Astrocyte of the cerebellum (primary cell): ENCODE measurements at places on chromosomes 11 and 22.

DNA sequence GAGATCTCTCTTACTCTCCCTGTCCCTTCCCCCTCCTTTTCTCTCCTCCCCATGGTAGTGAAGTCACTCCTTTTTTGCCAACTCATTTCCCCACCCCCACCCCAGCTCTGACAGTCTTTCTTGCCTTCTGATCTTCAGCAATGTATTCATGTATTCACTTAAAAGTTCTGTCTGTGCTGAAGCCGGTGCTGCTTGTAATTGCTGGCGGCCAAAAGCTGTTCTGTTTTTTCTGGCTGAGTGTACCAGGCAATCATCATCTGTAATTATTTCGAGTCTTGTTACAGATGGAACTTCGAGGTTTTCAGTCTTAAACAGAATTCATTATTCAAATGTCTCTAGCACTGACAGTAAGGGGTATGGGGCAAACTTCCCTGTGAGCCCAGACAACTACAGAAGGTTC is 99.5 kb downstream of the SPATA19 start:
- DNase-seq = no peak

DNA sequence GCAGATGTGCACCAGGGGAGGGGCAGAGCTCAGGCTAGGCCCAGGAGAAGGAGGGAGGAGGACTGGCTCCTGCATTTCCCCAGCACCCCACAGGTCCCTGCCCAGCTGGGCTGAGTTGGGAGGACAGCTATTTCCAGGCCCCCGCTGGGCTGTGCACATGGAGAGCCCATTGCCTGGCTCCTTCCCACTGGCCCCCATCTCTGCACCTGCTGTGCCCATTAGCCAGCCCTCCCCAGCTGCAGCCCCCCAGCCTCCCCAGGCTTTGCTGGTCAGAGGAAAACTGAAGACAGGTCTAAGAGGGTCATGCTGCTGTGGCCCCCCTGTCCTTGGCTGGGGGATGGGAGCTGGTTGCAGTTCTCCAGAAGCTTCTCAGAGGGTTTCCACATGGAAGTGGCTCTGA is 81.8 kb upstream of the SHANK2 start:
- DNase-seq = no peak

DNA sequence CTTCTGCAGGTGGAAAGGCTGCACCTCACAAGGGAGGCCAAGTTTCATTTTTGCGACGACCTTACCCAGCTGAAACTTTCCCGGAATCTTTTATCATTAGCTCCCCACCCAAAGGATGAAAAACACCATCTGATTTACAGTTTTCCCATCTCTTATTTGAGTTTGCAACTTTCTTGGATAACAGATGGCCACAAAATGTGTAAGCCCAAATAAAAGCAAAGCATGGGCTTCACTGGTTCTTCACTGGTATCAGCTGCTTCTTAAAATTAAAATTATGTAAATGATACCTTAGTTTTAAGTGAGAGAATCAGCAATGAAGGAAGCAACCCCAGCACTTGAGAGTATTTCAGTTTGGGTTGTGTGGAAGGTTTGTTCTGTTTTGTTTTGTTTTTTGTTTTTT is 55.8 kb downstream of the PARVA start:
- no peak for DNase-seq

GRCh38 chr11:2164861-2165555 is 4.0 kb upstream of the INS start:
- no peak for DNase-seq

DNA sequence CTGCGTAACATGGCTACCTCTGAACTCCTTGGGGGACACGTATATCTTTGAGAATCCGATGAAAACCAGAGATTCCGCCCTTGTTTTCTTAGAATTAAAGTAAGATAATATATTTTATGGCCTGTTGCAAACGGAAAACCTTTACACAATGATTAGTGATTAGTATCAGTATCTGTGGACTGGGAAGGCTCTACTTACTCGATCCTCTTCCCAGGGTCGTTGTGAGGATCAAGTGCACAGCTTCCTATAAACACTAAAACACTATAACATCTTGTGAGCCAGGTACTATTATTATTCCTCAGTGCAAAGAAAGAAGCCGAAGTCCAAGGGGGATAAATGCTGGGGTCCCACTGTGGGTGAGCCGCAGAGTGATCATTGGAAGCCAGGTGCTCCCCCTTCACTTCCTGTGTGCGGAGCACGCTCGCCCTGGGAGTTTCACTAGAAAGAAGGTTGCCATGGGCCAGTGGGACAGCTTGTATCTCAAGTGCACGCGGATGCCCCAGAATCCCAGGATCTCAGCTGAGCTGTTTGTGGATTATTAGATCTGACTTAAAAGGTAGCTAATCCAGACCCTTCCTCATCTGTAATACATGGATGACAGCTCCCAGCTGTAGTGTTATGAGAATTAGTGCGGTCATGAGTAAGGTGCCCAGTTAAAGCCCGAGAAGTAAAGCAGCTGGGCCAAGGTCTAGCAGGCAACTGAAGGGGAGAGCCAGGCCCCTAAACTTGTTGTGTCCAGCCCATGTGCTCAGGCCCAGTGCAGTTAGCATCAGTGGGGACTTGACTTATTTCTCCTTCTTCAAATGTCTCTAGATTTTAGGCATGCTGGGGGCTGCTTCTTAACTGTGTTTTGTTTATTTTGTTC is 839 bp downstream of the CBY1 start:
- no peak for DNase-seq

- no peak for DNase-seq
These were observed 43.7 kb downstream of the ISX start for GRCh38 chr22:35109616-35110015.

- no peak for DNase-seq
These were observed 275.0 kb downstream of the ST3GAL4 start for GRCh38 chr11:126630488-126630887.

DNA sequence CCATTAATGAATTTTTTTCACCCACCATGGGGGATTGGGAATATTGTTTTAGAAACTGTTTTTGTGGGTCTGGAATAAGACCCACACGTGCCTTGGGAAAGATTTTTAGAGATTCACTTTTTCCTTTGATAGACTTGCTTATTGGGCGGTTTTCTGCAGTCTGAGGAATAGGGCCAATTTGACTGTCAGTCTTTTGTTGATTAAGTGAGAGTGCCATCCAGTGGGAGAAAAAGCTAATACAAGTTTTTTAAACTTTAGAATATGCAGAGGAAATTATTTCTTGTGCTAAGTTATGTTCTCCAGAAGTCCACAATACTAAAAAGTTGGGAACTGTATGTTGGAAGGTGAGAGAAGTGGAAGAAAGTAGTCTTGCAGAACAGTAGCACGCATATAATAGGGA is 56.1 kb downstream of the PRMT3 start:
- no peak for DNase-seq

GRCh38 chr22:43388420-43388851 is 23.4 kb upstream of the MPPED1 start:
- no peak for DNase-seq

GRCh38 chr11:78417888-78418583 is 416 bp upstream of the GAB2 start:
- DNase-seq = no peak

GRCh38 chr11:102760344-102761035 is 19.9 kb downstream of the MMP10 start:
- peak; percentile 42 for DNase-seq

DNA sequence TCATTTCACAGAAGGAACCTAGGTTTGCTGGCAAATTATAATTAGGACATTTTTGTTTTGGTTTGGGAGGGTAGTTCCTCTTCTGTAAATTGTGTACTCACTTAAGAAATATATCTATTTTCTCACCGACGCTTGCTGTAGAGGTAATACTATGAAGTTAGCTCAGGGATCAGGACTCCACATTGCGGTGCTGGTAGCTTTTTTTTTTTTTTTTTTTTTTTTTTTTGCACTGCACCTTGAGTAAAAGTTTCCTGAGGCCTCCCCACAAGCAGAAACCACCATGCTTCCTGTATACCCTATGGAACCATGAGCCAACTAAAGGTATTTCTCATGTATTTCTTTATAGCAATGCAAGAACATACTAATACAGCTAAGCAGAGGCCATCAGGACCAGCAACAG is 14.7 kb downstream of the UBTFL1 start:
- no peak for DNase-seq

GRCh38 chr11:67033661-67034166 is 10.8 kb downstream of the SYT12 start:
- peak; percentile 95 for DNase-seq

DNA sequence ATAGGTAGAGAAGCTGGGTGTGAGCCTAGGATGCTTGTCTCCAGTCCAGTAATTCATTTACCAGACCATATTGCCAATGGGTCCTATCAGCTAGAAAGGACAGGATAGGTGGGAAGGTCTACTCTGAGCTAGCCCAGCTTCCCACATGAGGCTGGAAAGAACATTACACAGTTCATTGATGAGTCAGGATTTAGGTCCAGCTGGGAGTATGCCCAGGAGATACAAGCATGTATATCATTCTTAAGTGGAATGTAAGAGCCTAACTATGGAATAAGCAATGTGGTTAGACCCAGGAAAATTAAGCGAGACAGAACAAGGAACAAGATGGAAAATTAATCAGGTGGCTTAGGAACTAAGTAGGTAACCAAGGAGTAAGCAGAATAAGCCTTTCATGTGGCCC is 59.0 kb upstream of the TBCEL start:
- DNase-seq = peak; percentile 12

DNA sequence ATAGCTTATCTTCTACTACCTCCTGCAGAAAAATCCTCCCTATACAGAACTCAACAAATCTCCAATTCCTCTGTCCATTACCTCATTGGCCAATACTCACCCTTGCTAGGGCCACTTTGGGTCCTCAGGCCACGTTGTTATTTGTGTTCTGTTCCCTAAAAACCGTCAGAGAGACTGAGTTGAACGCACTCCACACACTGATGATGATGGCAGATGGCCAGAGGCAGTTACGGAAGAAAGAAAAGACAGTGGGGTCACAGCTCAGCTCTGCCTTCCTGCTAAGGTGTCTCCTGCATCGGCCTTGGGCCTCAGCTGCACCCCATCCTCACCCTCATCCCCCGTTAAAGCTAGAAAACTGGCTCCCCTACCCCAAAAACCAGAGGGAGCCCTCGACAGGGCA is 66.2 kb downstream of the MICAL3 start:
- DNase-seq = no peak

- DNase-seq = no peak
These were observed 22.4 kb upstream of the GAL start for GRCh38 chr11:68661697-68662603.

- no peak for DNase-seq
These were observed 44.2 kb downstream of the FBXO7 start for GRCh38 chr22:32518848-32519247.

GRCh38 chr11:46435679-46436078 is 44.1 kb upstream of the CHRM4 start:
- DNase-seq = no peak

- no peak for DNase-seq
These were observed 8.7 kb upstream of the DAGLA start for GRCh38 chr11:61671527-61671926.

DNA sequence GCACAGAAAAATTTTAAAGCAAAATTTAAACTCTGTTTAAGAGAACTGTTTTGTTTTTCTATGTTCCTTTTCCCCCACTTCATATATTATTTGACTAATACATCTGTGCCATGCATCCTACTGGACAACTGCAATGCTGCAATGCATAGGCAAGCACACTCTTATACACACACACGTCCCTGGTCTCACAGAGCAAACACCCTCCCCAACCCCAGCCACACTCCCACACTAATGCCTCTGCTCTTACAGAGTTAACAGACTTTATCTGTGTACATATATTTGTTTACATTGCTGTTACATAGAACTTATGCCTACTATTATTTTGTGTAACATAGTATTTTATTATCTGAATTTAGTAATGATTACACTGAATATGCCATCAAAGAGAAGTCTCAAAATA is 25.5 kb upstream of the CTSC start:
- no peak for DNase-seq

DNA sequence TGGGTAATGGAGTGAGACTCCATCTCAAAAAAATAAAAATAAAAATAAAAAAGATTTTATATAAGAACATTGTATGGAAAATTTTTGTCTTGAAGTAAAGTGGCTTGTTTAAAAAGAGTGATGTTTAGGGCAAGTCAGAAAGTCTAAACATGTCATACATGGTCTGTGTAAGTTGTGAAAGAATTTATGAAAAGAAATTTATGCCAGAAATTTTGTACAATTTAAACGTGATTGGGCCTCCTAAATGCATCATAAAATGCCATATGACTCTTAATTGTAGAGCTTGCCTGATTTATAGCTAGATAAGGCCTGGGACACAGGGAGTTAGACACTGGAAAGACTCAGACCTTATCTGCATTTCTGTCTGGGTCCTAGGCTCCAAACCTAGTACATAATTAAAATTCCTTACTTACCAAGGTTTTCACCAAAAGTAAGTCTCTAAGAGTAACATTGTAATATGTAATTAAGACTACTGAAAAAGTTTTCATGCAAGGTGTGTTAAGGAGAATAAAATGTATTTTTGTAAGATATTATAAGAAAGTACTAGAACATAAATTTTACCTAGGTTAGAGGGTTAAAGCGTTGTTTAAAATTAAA is 110.5 kb downstream of the AASDHPPT start:
- no peak for DNase-seq

DNA sequence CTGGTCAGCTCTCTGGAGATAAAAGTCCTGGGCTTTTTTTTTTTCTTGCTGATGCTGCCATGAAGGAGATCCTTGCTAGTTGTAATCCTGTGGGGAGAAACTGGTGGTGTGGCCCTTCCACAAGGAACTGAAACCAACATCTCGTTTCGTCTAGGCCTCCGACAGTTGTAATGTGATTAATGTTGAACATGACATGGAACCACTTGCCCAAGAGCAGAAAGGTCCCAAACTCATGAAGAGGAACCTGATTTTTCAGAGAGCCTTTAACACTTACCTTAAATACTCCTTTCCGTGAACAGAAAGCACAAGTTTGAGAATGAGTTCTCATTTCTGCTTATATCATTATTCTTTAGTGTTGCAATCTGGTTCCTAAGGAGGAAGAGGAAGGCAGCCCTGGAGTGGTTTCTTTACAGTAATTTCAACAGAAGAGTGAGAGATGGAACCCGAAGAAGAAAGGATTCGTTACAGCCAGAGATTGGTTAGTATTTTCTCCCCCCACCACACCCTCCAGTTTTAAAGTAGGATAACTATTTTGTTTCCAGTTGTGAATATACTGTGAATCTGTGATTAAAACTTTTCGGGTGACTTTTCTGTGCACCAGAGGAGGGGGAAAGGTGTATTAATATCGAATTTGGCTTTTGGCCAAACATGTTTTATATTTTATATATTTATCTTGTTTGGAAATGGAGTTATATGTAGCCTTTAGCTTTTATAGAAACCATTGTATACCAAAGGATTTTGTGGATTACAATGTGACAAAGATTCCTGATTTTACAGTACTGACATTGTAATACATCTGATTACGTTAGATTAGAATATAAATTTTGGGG is 2.0 kb downstream of the KDM2A start:
- no peak for DNase-seq

DNA sequence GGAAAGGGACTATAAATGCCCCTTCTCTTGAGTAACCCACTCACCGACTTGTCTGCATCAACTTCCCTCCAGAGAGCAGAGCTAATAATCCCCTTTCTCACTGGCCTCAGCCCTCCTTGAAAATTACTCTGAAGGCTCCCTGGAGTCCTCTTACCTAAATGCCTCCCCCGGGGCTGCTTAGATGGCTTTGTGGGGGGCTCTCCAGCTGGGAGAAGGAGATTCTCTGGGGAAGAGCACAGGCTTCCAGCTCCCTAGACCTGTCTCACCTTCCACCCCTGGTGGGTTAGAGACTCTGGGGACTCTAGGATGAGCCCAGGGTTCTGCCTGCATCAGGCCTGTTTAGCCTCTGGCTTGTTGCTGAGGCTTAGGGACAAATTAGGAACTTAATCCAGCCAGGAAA is 39.8 kb downstream of the MIAT start:
- DNase-seq = no peak
